ENCODE measurements at places on chromosomes 12 and 14.

GRCh38 chr14:22753586-22753985 lies 12.9 kb upstream of the OXA1L start:
- no peak for DNase-seq

GRCh38 chr12:47367912-47368537 lies 288.3 kb upstream of the AMIGO2 start:
- no peak for DNase-seq

DNA sequence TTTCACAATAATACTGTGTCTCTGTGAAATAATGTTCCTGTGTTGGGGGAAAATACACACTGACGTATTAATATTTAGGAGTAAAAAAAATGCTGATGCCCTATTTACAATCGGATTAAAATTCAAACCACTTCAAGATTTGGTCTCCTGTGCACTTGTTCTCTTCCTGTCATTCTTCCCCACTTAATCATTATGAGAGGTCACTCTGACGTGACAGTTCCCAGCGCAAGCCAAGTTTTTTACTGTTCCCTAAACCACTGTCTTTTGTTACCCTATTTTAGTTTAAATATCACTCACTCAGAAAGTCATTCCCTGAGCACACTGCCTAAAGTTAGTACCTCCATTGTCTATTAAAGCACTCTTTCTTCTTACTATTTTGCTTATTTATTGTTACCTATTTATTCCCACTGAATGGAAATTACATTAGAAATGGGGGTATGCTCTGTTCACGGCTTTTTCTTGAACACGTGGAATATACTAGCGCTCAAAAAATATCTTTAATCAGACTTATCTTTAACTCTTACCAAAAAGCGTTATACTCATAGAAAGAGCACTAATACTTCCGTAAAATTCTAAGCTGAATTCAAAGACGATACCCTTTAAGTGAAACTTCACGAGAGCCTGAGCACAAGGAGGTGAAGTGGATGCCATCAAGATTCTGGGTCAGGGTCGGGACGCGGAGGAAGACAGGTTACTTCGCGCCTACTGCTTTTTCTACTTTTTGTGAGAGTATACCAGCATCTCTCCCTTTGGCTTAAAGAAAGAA lies 670 bp upstream of the PSMA3 start:
- no peak for DNase-seq

- no peak for DNase-seq
Measured at GRCh38 chr12:29234965-29235626, 86.0 kb downstream of the FAR2 start.

GRCh38 chr14:47763188-47763854 lies 87.9 kb upstream of the MDGA2 start:
- DNase-seq: no peak

GRCh38 chr12:19036673-19037357 lies 92.7 kb upstream of the PLEKHA5 start:
- DNase-seq: no peak

GRCh38 chr12:123506059-123506842 lies 27.3 kb downstream of the RILPL1 start:
- DNase-seq: no peak

DNA sequence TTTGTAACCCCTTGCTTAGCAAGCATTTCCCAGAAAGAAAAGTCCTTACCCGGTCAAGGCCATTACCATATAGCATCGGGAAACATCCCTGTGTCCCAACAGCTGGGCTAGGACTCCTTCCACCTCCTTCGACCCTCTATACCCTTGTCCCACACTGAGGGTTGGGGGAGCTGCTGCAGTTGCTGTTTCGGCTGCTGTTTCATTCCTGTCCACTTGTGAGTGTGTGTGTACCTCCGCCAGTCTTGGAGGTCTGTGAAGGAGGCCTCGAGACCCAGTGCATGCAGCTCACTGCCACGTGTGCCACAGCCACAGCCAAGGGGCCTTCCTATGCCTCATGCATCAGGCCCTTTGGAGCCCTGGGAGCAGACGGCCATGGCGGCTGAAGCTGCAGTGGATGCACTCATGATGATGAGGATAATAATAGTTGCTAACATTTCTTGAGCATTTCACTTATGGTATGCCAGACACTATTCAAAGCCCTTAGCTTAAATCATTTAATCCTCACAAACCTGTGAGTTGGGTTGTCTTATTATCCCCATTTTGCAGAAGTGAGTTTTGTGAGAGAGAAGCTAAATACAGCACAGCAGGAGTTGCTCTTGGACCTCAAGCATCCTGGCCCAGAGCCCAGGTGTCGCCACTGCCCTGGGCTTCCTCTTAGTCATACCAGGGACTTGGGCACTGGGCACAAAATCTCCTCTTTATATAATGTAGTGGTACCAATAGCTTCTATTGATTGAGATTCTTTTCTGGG lies 156.5 kb downstream of the PRKCH start:
- DNase-seq: no peak

- DNase-seq: no peak
Measured at GRCh38 chr14:68981539-68981976, 2.5 kb upstream of the ACTN1 start.

DNA sequence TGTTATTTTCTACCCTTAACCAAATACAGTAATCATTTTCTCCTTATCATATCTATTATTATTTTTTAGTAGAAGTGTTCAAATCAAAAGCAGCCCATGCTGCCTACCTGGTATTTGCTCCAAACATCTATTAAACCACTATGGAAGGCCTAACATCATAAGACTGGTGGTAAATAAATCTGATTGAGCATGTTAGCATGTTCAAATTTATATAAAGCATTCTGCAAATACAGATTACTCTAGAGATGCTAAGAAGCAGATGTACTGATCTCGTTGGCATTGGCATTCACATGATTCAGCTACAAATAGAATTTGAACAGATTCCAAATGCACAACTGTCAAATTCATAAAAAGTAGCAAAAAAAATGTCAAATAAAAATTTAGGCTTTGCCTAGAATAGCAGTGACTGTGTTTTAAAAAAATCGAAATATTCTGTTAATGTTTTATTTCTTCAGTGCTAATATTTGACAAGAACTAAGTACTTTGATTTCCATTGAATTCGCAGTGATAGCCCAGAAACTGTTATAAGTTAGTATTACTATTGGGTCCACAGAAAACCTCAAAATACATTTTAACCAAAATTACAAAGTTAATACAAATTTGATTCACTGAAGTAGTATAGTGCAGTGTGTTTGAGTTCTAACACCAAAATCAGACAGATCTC lies 9.4 kb upstream of the OSBPL8 start:
- DNase-seq: no peak

DNA sequence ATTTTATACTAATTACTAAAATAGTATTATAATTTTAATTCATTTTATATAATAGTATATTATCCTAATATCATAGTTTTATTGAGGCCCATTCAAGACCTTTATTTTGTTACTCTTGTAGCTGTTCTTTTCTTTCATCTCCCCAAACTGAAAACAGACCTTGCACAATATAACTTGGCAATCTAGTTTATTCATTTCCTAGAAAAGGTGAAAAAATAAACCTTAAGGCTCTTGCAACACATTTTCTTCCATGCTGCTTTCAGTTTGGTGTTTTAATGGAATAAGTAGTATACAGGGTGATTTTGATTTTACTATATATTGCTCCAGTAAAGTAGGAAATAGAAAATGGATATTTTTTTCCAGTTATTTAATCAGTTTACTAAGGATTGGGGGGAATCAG lies 174.0 kb downstream of the SLC2A13 start:
- no peak for DNase-seq

- no peak for DNase-seq
Measured at GRCh38 chr12:66640691-66641460, 38.0 kb downstream of the GRIP1 start.

DNA sequence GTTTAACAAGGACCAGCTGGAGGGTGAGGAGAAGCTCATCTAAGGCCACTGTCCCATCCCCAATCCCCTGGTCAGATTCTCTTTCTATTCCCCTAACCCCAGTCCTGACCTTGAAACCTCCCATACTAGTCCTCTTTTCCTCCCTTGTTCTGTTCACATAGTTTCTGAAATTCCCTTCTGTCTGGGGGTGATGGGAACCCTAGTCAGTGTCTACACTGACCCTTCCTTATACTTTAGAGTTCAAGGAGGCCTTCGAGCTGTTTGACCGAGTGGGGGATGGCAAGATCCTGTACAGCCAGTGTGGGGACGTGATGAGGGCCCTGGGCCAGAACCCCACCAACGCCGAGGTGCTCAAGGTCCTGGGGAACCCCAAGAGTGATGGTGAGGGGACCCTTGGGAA lies 2.4 kb downstream of the MYL6B start:
- DNase-seq: no peak

DNA sequence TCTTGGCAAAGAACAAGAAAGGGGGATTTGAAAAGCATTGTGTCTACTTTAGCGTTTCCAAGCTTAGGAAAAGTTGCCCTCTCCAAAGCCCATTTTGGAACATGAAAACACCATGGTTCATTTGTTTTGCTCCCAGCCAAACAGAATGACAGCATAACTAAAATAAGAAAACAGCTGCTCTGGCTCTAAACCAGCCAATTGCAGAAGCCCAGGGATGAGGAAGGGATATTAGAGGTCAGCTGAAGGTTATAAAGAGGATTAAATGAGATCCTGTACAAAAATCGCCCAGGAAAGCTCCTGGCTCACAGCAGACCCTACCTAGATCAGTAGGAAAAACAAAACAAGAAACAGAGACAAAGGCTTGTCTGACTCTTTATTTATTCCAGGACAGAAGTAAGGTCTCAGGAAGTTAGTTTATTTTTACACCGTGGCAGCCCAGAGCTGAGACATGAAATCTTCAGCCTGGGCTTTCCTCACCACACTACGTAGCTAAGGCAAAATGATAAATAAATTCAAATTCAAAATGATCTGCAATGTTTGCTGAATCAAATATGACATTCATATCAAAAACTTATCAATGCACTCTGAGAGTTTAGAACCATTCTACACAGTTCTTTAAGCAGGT lies 25.9 kb downstream of the SPX start:
- DNase-seq: no peak

DNA sequence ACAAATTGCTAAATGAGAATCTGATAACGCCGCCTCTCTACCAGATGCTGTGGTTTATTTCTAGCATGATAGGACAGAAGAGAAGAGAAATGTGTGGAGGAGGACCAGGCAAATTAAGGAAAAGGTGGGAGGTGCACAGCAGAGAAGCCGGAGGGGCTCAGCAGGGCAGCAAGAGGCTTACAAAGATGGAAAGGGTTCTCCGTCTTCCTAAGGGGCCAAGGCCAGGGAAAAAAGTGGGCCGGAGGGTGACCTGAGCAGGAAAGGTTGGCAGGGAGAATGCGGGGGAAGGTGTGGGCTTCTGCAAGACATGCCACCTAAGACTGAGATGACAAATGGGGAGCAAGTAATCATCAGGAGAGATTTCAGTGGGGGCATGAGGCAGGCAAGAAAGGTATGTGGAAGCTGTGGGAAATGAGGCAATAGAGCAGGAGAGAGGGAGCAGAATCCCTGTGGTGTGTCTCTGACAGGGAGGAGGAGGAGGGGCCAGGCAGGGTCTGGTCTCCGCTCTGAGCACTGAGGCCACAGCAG lies 18.7 kb downstream of the MANSC1 start:
- no peak for DNase-seq

DNA sequence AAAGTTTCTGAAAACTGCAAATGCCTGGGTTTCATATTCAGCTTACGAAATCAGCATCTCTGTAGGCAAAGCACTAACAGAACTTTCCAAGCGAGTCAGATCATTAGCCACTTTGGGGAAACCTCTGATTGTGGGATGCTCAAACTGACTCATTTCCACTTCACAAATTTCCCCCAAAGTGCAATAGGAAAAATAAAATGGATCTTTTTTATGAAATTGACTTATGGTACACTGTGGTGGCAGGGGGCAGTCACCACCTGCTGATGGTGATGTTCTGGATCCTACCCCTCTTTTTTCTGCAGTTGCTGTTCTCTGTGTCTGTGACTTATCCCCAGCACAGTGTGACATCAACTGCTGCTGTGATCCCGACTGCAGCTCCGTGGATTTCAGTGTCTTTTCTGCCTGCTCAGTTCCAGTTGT lies 5.6 kb downstream of the TCTN1 start:
- peak; percentile 21 for DNase-seq

- DNase-seq: no peak
Measured at GRCh38 chr12:94599189-94599588, 51.2 kb downstream of the TMCC3 start.

DNA sequence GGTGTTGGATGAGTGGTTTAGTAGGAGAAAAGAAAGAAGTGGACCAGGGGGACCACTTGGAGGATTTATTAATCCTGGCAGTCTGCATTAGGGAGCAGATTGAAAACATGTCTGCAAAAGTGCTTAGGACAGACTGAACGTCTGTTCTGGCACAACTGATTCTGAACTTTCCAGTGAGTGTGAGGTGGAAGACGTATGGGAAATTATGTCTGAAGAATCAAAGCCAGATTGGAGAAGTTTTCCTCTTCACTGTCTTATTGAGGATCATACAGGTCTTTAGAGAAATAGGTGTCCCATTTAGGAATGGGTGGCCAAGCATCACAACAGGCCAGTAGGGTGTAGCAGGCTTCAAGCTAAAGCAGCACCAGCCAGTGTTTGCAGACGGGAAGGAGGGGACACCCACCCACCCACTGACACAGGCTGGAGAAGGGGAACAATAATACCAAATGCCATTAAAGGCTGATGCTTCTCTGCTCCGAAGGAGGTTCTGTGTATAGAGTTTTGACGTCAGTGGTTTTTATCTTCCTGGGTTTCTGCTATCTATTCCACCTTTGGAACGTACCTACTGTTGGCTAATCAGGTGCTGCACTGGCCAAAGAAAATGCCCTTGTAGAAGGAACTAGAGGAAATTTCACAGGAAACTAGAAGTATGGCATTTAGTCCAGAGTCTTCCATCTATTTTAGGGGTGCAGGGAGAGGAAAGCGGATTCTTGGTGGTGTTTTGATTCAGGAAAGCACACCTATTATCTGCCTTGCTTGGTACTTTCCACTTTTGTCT lies 1.8 kb downstream of the SRRM4 start:
- DNase-seq: no peak

DNA sequence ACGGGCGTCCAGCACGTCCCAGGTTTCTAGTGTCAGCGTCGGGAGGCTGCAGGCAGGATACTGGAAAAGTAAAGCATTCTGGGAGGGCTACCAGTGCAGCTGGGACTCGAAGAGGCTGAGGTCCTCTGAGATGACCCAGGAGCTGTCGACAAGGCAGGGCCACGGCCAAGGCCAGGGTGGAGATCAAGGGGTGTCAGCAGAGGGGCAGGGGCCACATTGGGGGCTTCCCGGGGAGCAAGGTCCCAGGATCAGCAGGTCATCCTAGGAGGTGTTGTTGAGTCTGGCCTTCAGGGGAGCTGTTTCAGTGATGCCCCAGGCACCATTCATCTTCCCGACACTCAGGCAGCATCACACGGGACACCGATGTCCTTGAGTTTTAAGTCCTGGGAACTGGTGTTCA lies 377.8 kb upstream of the SFSWAP start:
- no peak for DNase-seq

GRCh38 chr12:21379218-21379617 lies 6.5 kb downstream of the IAPP start:
- DNase-seq: no peak

GRCh38 chr14:21278632-21279031 lies 1.3 kb upstream of the RPGRIP1 start:
- DNase-seq: no peak

Data from stimulated activated CD8-positive, alpha-beta memory T cell treated with anti-CD3 and anti-CD28 coated beads, Interleukin-7, amount 100 ng/mL, for 48 hours (primary cell).